Brain microvascular endothelial cell (primary cell): ENCODE measurements at places on chromosomes 7 and 10.

- DNase-seq, result no peak
Observed at GRCh38 chr10:100985336-100985735, 2.0 kb downstream of the MRPL43 start.

DNA sequence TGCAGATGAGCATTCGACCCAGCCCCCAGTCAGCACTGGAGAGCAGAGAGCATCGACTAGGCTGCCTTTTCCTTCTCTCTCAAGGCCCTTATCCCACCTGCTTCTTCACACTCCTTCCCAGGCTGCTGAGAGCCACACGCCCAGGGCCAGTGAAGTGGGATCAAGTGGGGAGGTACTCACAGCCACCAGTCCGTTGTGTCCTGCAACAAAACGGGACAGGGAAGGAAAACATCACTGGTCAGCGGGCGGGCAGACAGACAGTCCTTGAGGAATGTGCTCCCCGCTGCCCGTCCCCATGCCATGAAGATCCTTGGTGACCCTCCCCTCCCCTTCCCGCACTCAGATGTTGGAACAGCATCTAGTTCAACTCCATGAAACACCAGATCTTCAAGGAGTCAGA lies 4.2 kb downstream of the PYROXD2 start:
- DNase-seq, result no peak

DNA sequence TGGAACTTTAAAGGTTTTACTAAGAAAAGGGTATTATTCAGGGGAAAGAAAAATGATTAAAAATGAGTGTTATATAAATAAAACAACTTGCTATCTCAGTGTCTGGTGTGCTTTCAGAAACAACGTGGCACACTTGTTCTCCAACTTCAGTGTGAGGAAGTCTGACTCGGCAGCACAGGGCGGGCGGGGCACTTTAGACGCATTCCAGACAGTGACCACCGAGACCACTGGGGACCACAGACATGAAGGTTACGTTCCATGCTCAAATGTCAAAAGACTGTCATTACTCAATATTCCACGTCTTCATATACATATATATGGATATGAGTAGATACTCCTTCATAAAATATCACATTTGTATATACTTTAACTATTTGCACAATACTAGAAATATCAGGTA lies 87.0 kb downstream of the LARP4B start:
- DNase-seq, result peak; percentile 63

GRCh38 chr7:157151626-157152339 lies 13.1 kb downstream of the UBE3C start:
- DNase-seq, result no peak

- no peak for DNase-seq
Observed at GRCh38 chr7:77248154-77248553, 48.5 kb upstream of the FGL2 start.

- DNase-seq, result no peak
Observed at GRCh38 chr10:132590752-132591121, 53.1 kb downstream of the INPP5A start.

GRCh38 chr7:144489504-144489903 lies 86.0 kb upstream of the NOBOX start:
- no peak for DNase-seq

GRCh38 chr7:48360574-48360973 lies 189.3 kb downstream of the ABCA13 start:
- peak; percentile 39 for DNase-seq
